Activated T-cell treated with anti-CD3 and anti-CD28 coated beads, Interleukin-2, amount 50 U/mL, for 48 hours (primary cell): ENCODE measurements at places on chromosomes 7 and 10.

DNA sequence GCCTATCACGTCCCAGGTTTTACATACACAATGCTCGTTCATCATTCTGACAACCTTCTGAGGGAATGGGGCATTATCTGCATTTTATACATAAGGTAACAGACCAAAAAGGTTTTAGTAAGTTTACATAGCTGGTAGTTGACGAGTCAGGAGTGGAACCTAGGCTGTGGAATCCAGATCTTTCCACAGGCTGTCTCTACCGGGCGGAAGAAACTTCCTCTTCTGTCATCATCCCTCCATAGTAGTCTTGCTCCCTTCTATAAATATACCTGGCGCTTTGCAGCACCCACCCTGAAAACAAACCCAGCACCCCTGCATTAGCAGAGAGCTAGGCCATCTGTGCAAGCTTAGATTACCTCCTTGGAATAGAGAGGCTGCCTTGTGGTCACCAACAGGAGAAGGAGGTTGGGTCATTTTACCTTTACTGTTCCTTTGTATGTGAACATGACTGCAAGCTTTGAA lies 1.3 kb downstream of the TSPAN13 start:
- no peak for DNase-seq

- no peak for DNase-seq
These were observed 101.5 kb upstream of the LSM8 start for GRCh38 chr7:118082506-118082905.

DNA sequence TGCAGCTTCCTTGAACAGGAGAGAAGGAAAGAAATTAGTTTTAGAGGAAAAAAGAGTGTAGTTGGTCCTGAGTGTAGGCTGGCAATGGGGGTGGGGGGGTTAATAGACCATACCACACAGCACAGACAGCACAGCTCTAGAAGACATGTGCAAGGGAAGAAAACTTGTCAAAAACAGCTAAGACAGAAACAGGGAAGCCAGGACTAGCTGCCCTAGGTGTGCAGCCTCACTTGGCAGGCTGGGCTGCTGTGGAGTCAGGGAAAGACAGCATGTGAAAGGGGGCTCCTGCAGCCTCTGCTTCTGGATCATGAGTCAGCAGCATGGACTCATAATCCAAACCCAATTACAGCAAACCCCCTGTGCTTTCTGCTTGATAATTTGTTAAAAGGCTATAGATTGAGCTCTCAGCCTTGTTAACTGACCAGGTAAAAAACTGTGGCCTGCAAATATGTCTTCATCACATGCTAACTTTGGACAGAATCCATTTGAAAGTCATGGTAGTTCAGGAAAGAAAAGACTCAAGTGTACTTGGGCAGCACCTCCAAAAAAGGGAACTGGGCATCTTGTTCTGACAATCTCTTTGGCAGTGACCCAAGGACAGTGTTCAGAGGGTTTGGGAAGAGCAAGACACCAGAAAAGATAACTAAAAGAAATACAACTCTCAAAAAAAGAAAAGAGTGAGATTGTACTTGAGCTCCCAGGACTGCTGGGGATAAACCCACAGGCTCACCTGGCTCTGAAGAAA lies 142.2 kb upstream of the VWC2 start:
- DNase-seq = no peak

DNA sequence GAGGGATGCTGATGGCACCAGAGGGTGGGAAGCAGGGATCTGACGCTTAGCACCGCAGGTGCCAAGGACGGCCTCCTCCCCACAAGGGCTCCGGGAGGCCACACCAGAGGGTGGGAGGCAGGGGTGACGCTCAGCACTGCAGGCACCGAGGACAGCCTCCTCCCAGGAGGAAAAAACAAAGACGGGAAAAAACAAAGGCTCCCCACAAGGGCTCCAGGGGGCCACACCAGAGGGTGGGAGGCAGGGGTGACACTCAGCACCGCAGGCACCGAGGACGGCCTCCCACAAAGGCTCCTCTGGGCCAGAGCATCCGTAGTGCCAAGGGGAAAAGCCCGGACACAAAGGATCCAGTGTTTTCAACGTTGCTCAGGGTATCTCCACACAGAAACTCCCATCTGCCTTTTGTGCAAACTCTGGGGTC lies 25.6 kb downstream of the DIP2C start:
- DNase-seq = no peak

GRCh38 chr10:77162697-77163096 lies 474.9 kb downstream of the KCNMA1 start:
- no peak for DNase-seq

DNA sequence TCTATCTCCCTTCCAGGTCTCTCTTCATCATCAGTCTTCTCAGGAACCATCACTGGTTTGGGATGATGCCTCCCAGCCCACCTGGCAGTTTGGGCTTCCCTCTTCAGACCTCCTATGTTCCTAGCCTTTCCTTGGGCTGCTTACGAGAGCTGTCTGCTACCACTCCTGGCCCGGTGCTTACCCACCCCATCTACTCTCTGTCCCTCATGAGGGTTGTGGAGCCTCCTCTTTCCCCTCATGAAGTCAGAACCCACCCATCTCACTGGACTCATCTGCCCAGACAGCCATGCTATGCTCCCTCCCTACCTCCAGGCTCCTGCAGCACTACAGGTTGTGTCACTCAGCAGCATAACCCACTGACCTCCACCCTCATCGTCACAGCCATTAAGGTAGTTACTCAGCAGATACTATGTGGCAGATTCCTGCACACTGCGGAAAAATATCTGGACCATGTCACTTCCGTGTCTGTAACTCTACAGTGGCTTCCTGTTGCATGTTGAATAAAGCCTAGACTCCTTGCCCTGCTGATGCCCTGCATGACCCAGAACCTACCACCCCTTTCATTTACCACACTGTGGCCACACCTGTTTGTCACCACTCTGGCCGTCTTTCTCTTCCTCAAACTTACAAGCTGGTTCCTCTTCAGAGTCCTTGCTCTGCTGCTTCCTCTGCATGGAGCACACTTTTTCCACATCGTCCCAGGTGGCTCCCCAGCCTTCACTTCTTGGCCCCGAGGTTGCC lies 2.0 kb downstream of the DBNL start:
- peak; percentile 47 for DNase-seq

DNA sequence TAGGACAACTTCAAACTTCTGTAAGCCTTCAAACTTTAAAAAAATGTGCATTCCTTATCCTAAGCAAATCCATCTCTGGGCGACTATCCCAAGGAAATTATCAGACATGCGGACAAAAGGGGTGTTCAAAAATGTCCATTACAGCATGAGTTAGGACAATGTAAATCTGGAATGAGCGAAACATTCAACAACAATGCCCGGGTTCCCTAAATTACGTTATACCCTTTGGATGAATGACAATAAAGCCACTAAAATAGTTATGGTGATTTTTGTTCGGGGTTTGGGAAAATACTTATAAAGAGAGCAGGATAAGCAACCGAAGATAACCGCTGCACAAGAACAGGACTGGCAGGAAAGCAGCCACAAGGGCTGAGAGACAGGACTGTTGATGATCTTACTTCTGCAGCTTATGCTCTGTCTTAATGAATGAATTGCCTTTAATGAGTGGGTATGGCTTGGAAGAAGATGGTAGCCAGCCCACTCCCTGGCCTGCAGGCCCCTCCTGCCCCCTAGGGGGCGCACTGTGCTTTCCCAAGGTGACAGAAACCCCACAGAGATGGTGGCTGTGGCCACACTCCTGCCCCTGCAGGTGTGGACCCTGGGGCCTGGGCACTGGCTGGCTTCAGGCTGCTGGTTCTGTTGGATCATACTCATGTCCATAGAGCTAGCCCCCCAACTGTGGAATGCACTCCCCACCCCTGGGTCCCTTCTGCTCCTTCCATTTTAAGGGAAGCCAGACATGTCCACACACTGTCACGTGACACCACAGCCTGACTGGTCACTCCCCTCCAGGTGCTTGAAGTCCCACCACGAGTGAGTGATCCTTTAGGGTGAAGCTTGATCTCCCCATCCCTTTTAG lies 45.0 kb downstream of the ZCCHC24 start:
- DNase-seq = peak; percentile 79

GRCh38 chr10:26839966-26840627 lies 20.7 kb downstream of the ABI1 start:
- no peak for DNase-seq

DNA sequence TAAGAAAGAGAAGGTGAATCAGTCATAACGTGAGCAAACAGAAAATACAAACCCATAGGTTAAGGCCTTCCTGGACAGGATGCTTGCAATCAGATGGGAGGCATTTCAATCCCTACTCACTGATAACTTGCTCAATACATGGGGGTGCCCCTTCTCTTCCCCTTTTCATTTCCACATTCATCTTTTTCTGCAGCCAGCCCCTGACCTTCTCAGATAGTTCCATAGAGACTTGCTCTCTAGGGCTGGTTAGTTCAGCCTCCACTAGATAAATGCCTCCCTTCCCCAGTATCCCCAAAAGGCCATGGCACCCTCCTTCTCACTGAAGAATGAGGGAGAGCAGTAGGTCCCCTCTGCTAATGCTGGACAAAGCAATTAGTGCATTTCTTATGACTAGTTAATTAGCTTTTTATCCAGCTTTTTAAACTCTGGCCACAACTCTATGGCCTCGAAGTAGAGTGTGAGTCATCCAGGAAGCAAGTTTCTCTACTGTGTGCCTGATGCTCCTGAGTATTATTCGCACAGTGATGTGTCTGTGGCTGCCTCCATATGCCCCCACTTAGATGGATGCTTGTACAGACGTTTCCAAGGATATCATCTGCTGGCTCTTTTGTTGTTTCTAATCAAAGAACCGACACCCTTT lies 12.7 kb downstream of the CHN2 start:
- no peak for DNase-seq

GRCh38 chr10:87000491-87000890 lies 19.6 kb upstream of the FAM25A start:
- no peak for DNase-seq

DNA sequence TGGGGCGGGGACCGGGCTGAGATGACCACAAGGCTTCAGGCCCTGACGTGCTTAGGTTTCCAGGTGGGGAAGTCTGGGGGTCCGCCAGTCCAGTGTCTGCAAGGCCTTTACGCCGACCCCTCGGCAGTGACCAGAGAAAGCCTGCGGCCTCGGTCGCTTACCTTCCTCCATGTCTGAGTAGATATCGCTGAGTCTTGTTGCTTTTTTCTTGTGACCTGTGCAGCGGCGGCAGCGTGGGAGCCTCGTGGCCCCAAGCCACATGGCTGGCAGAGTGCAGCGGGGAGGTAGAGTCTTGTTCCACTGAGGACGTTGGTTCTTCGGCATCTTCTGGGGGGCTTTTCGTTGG lies 329 bp downstream of the NOLC1 start:
- DNase-seq = no peak

- DNase-seq = no peak
These were observed 70.4 kb upstream of the CFAP46 start for GRCh38 chr10:133012573-133013359.

GRCh38 chr10:4334871-4335270 lies 491.1 kb upstream of the AKR1E2 start:
- no peak for DNase-seq

DNA sequence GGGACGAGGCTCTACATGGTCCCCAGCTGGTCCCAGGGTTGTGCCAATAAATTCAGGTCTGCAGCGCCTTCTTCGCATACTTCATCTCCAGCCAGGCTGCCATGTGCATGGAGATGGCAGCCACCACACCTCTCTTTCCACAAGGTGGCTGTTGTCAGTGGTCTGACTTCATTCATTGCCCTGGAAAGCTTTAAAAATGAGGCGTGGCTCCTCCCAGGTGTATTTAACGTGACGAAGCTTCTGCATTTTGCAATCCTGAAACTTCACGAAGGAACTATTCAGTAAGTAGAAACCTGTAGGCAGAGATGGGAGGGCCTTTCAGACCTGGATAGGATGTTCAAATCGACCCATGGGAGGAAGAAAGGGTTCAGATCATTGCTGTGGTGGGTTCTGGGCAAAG lies 53.7 kb downstream of the PFKFB3 start:
- no peak for DNase-seq

DNA sequence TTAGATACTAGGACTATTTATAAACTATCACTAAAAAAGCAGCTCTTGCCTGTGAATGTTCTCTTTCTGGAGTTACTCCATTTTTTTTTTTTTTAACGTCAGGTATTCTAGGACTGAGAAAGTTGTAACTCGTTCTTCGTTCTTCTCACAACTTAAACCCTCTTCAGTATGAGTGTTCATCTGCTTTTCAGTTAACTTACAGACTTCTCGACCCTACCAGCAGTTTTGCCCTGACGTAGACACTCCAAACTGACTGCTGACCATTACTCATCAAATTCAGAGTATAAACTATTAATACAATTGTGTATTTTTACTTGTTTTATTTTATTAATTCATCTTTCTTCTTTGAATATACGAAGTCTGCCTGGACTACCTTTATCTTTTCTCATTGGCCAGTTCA lies 353.1 kb downstream of the GPR37 start:
- DNase-seq = no peak

GRCh38 chr7:14717816-14718215 lies 184.7 kb downstream of the DGKB start:
- no peak for DNase-seq

- DNase-seq = no peak
These were observed 33.2 kb upstream of the PLEKHA1 start for GRCh38 chr10:122341141-122341810.

- DNase-seq = no peak
These were observed 730.6 kb upstream of the IGFBP3 start for GRCh38 chr7:46651561-46652088.

DNA sequence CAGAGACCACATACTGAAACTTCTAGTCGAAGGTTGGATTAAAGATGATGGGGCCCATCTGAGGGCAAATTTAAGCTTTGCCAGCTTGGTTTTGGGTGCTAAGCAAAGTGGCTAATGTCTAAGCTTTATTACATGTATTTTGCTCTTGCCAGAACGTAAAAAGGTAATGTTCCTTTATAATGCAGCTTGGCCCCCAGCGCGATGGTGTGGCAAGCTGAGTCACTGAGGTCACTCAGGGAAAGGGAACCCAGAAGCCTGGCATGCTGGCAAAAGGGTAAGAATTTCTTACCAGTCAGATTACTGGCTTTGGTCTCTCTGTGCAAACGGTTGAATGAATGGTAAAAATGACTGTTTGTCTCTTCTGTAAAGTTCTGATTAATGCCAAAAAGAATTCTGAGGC lies 158.3 kb upstream of the KCND2 start:
- no peak for DNase-seq

GRCh38 chr10:78288663-78289062 lies 255.0 kb downstream of the RPS24 start:
- no peak for DNase-seq

DNA sequence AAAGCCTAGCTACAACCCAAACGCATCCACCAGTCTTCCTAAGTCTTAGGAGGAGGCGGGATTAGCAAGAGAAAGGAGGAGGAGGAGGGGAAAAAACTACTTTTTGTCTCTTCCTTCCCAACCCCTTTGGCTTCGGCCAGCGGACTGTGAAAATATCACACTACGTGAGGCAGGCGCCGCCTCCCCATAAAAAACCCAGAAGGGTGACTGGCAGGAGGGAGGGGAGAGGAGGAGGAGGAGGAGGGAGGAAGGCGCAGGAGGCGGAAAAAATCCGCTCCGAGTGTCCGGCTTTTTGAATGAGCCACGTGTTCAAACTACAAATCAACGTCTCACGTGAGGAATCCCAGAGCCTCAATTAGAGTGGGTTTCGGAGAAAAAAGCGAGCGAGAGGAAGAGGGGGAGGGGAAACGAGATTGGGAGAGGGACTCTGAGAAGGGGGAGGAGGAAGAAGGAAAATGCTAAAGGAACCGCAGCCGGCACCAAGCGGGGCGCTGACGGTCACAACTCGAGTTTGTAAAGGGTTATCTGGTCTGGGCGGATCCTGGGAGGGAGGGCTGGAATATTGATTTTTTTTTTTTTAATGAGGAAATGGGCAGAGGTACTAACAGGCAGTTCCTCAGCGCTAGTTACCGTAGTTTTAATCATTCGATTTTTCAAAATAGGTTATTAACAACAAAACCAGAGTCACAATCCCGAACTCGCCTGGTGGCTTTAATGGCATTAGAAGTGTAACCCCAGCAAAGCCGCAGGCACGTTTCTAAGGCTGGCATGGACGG lies at the start of gene IGF2BP3:
Gene IGF2BP3 (minus strand): TSS at position 162 of the 776 bp plus-strand sequence. CDS start 381 bp downstream, outside the sequence.
- peak; percentile 58 for DNase-seq

- no peak for DNase-seq
These were observed 203.9 kb downstream of the FAM107B start for GRCh38 chr10:14570800-14571199.
